ENCODE measurements at places on chromosomes 16 and 17.

DNA sequence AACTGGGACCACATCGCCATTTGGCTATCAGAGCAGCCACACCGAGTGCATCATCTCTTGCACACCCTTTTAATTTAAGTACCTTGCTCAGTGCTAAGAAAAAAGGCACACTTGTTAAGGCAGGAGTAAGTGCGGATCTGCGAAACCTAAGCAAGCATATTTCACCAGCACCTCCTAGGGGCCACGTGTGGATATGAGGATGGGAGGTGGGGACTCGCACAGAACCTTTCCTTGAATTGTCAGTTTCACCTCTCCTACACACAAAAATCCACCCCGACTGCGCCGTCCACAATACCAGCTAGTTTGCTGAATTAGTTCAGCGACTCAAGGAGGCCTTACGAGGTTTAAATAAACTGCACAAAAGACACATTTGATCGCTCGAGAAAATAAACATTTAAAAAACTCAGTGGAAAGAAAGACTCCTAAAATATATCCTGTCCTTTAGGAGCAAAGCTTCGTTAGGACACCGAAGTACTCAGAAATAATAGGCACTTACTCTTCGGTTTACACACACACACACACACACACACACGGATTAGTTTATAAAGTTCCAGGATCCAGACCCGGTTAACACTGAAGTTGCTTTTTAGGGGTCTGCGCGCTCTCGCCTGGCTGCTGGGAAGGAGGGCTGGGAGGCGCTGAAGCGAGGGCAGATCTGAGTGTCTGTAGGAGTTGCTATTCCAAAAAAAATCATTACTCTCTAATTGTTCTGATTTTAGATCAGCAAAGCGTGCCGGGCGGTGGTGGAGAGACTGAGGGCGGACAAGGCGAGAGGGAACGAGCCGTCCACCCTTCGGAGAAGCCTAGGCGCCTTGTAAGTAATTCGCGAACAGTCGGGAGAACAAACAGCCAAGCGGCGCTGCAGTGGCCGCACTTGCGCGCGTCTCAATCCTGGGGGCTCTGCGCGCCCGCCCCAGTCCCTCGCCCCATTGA, 1.0 kb upstream of the KCNJ2 start:
- H3K4me3 ChIP-seq, result peak overlapping the region; percentile 75
- peak overlapping the region; percentile 74 for H3K27ac ChIP-seq
- DNase-seq, result peak; percentile 56
- peaks cover 17% of the 10 kb centered on the region for H3K27me3 ChIP-seq
- no peaks in the 10 kb centered on the region for H3K4me1 ChIP-seq
- H3K36me3 ChIP-seq, result no peaks in the 10 kb centered on the region

GRCh38 chr17:40091691-40092397, 8.5 kb downstream of the NR1D1 start:
- DNase-seq, result peak; percentile 60
- H3K27me3 ChIP-seq, result no peaks in the 10 kb centered on the region
- peaks cover 74% of the 10 kb centered on the region for H3K4me1 ChIP-seq
- H3K4me3 ChIP-seq, result no peak overlapping the region

GRCh38 chr16:67384778-67385510, 8.4 kb downstream of the TPPP3 start:
- no peaks in the 10 kb centered on the region for H3K4me1 ChIP-seq
- no peak for DNase-seq
- no peaks in the 10 kb centered on the region for H3K36me3 ChIP-seq
- no peak overlapping the region for H3K27ac ChIP-seq

- DNase-seq, result peak; percentile 74
- H3K4me1 ChIP-seq, result no peaks in the 10 kb centered on the region
- no peaks in the 10 kb centered on the region for H3K27me3 ChIP-seq
- peaks cover 12% of the 10 kb centered on the region for H3K36me3 ChIP-seq
Observed at GRCh38 chr17:75289832-75290337, 652 bp upstream of the SLC25A19 start.

DNA sequence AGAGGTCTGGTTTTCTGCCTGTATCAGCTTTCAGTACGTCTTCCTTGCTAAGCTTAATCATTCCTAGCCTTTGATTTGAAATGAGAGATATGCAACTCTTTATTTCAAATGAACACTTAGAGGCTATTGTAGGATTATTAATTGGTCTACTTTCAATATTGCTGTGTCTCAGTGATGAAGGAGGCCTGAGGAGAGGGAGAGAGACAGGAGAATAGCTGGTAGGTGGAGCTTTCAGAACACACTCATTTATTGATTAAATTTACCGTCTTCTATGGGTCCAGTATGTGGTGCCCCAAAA, 187.0 kb downstream of the BCAS3 start:
- no peak for DNase-seq
- H3K4me3 ChIP-seq, result no peak overlapping the region
- no peak overlapping the region for H3K27ac ChIP-seq
- no peaks in the 10 kb centered on the region for H3K27me3 ChIP-seq
- peaks cover 12% of the 10 kb centered on the region for H3K4me1 ChIP-seq
- H3K36me3 ChIP-seq, result no peaks in the 10 kb centered on the region

- H3K27me3 ChIP-seq, result no peaks in the 10 kb centered on the region
- H3K4me3 ChIP-seq, result no peak overlapping the region
- H3K4me1 ChIP-seq, result no peaks in the 10 kb centered on the region
- no peaks in the 10 kb centered on the region for H3K36me3 ChIP-seq
- DNase-seq, result no peak
Observed at GRCh38 chr17:52170963-52171572, 12.6 kb upstream of the CA10 start.

- H3K36me3 ChIP-seq, result no peaks in the 10 kb centered on the region
- no peaks in the 10 kb centered on the region for H3K27me3 ChIP-seq
- H3K4me1 ChIP-seq, result no peaks in the 10 kb centered on the region
- no peak for DNase-seq
- no peak overlapping the region for H3K27ac ChIP-seq
Observed at GRCh38 chr16:8373676-8374431, 216.5 kb downstream of the TMEM114 start.

GRCh38 chr17:945672-946071, 33.9 kb downstream of the NXN start:
- no peak for DNase-seq
- no peak overlapping the region for H3K4me3 ChIP-seq
- H3K36me3 ChIP-seq, result no peaks in the 10 kb centered on the region
- no peaks in the 10 kb centered on the region for H3K27me3 ChIP-seq

- no peak overlapping the region for H3K4me3 ChIP-seq
- DNase-seq, result no peak
- H3K4me1 ChIP-seq, result no peaks in the 10 kb centered on the region
- no peaks in the 10 kb centered on the region for H3K27me3 ChIP-seq
- no peak overlapping the region for H3K27ac ChIP-seq
- H3K36me3 ChIP-seq, result no peaks in the 10 kb centered on the region
Observed at GRCh38 chr16:20051147-20051546, 22.5 kb downstream of the GPR139 start.

- no peak for DNase-seq
- no peaks in the 10 kb centered on the region for H3K27me3 ChIP-seq
- H3K27ac ChIP-seq, result no peak overlapping the region
- peaks cover 42% of the 10 kb centered on the region for H3K4me1 ChIP-seq
- peaks cover 5% of the 10 kb centered on the region for H3K36me3 ChIP-seq
Observed at GRCh38 chr17:3929181-3929580, 12.9 kb upstream of the P2RX1 start.

- peak overlapping the region; percentile 63 for H3K27ac ChIP-seq
- peaks cover 46% of the 10 kb centered on the region for H3K36me3 ChIP-seq
- no peak for DNase-seq
- peak overlapping the region; percentile 10 for H3K4me3 ChIP-seq
- H3K27me3 ChIP-seq, result no peaks in the 10 kb centered on the region
- no peaks in the 10 kb centered on the region for H3K4me1 ChIP-seq
Observed at GRCh38 chr17:38885728-38886642, 16.1 kb downstream of the LASP1 start.

DNA sequence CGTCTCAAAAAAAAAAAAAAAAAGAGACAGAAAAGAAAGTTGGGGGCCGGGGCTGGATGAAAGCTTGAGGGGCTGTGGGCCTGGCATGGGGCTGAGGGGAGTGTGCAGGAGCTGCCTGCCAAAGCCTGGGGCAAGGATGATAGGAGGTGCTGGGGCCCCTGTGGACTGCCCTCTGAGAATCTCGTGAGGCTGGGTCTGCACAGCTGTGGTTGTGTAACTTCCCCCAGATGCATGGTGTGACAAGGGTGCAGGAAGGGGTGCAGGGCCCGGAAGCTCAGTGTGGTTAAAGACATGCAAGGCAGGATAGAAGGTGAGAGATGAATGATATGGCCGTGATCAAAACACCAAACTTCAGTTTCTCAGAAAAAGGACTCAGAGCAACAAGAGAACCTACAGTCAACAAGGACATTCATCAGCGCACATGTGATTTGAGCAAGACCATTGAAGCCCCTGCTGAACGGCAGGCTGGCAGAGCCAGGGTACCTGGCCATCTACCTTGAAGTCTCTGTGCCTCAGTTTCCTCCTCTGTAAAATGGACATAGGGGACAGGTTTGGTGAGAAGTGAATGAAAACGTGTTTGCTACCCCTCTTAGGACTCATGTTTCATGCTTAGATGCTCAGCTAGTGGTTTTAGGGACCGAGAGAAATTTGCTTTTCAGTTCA, 9.6 kb downstream of the IL32 start:
- H3K27ac ChIP-seq, result no peak overlapping the region
- no peaks in the 10 kb centered on the region for H3K4me1 ChIP-seq
- H3K27me3 ChIP-seq, result no peaks in the 10 kb centered on the region
- no peak overlapping the region for H3K4me3 ChIP-seq
- H3K36me3 ChIP-seq, result no peaks in the 10 kb centered on the region
- DNase-seq, result no peak

DNA sequence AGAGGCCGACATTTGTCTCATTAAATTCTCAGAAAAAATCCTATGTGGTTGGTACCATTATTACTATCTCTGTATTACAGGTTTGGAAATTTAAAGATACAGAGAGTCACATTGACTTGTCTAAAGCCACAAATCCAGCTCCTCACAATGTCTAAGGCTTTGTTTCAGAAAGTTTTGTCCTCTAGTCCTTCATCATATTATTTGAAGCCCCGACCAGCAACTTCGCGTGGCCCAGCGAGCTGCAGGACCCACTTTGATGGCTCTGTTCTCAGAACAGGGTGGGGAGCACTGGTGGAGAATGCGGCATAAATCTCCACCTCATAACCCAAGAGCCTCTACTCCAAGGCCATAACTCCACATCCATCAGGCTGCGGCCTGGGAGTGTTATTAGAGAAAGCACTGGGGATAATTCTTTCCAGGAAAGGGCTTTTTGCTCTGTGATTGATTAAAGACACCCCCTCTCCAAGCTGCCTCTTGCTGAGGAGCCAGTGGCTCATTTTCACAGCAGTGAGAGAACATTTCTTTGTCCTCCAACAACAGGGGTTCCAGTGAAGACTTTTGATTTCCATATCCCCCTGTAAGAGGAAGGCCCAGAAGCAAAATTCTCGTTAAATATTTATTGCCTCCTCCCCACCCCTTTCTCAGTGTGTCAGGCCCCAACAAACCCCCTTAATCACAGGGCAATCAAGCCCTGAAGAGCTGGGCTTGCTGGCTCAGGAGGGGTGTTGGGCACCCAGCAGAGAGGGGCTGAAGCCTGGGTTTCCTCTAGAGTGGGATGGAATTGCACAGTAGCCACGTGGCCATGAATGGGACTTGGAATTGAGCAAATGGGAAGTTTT, 113.7 kb upstream of the CDH11 start:
- no peaks in the 10 kb centered on the region for H3K36me3 ChIP-seq
- H3K27ac ChIP-seq, result no peak overlapping the region
- DNase-seq, result no peak
- no peak overlapping the region for H3K4me3 ChIP-seq

- H3K4me1 ChIP-seq, result no peaks in the 10 kb centered on the region
- H3K36me3 ChIP-seq, result no peaks in the 10 kb centered on the region
- DNase-seq, result no peak
- H3K27me3 ChIP-seq, result no peaks in the 10 kb centered on the region
- no peak overlapping the region for H3K4me3 ChIP-seq
Observed at GRCh38 chr17:57636985-57637665, 108.0 kb downstream of the CCDC182 start.

GRCh38 chr16:66701516-66701915, 5.0 kb upstream of the CMTM4 start:
- no peak for DNase-seq
- no peaks in the 10 kb centered on the region for H3K36me3 ChIP-seq
- peaks cover 39% of the 10 kb centered on the region for H3K4me1 ChIP-seq
- H3K27me3 ChIP-seq, result no peaks in the 10 kb centered on the region
- H3K4me3 ChIP-seq, result no peak overlapping the region

DNA sequence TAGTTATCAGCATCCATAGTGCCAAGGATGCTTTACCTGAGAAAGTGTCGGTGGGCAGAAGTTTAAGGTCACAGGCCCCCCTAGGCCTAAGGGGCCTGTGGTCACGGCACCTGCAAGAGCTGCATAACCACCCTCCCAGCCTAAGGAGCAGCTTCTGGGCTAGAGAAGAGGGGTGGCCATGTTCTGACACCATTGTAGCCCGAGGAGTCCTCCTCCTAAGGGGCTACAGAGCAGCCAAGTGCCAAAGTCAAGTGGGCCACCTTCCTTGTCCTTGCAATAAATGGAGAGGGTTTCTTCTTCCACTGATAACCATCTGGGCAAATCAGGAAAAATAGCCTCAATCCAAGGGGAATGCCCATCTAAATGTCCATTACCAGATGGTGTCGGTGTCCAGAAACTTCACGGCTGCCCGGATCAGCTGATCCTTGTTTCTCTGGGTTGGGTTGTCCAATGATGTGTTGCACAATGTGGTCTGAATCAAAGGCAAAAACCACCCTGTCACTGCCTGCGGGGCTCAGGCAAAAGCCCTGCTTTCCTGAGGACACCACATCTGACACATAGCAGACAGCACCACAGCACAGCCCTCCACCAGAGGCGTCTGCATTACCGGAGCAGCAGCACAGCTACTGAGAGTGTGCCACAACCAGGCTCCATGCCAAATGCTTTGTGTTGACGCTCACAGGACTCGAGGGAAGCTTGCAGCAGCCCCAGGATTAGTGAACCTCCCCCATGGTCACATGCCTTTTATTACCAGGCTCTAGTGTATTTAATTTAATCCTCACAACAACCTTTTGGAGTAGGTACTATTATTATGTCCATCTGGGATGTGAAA, 12.8 kb downstream of the ATPAF2 start:
- H3K27me3 ChIP-seq, result no peaks in the 10 kb centered on the region
- no peak for DNase-seq
- H3K4me1 ChIP-seq, result no peaks in the 10 kb centered on the region
- H3K4me3 ChIP-seq, result no peak overlapping the region

DNA sequence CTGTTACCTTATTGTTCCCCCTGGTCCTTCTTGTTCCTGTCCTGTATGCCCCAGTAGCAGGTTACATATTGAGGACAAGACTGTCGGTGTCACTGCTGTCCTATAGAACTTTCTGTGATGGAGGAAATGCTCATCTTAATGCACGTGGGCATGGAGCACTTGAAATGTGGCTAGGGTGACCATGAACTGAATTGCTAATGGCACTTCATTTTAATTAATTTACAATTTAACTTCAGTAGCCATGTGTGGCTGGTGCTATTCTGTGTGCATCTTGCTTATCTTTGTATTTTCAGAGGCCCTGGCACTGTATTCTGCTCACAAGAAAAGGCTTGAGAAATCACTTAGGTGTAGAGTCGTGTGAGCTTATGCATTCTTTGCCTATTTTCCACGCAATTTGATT, 125.2 kb downstream of the MSI2 start:
- H3K27me3 ChIP-seq, result no peaks in the 10 kb centered on the region
- H3K27ac ChIP-seq, result no peak overlapping the region
- no peaks in the 10 kb centered on the region for H3K4me1 ChIP-seq
- no peak overlapping the region for H3K4me3 ChIP-seq

GRCh38 chr17:8953156-8953885, 12.2 kb downstream of the PIK3R5 start:
- no peak overlapping the region for H3K4me3 ChIP-seq
- H3K27ac ChIP-seq, result no peak overlapping the region
- H3K36me3 ChIP-seq, result no peaks in the 10 kb centered on the region

All from tibial artery (tissue), 4 donors.